Right lung (tissue), 10 donors: ENCODE measurements at places on chromosomes 13 and 19. TPM values are rescaled to one million over a fixed set of nuclear protein-coding genes. Genes with fewer than 3 reads are reported as not detected.

The ZNF723 gene
- 0.09 TPM for polyA plus RNA-seq

The PRRG2 gene
- polyA plus RNA-seq, result 6.1 TPM

The SIGLEC8 gene
- polyA plus RNA-seq, result 0.06 TPM

The BCKDHA gene
- polyA plus RNA-seq, result 26.6 TPM

The CD22 gene
- polyA plus RNA-seq, result 6.9 TPM

The IFNL1 gene
- polyA plus RNA-seq, result not detected

The HIPK4 gene
- polyA plus RNA-seq, result 0.27 TPM

The GRIK5 gene
- polyA plus RNA-seq, result 3.8 TPM

The WDR88 gene
- 1.7 TPM for polyA plus RNA-seq

The CYP4F2 gene
- polyA plus RNA-seq, result not detected

The CILP2 gene
- 1.0 TPM for polyA plus RNA-seq

The EPS8L1 gene
- 12.4 TPM for polyA plus RNA-seq

The CDX2 gene
- polyA plus RNA-seq, result not detected

The CCDC8 gene
- 41.9 TPM for polyA plus RNA-seq

The PCDH8 gene
- polyA plus RNA-seq, result not detected

The C5AR1 gene
- 1.2 TPM for polyA plus RNA-seq
